ENCODE measurements at places on chromosomes 6 and 20. TPM values are rescaled to one million over a fixed set of nuclear protein-coding genes. Genes with fewer than 3 reads are reported as not detected.

DNA sequence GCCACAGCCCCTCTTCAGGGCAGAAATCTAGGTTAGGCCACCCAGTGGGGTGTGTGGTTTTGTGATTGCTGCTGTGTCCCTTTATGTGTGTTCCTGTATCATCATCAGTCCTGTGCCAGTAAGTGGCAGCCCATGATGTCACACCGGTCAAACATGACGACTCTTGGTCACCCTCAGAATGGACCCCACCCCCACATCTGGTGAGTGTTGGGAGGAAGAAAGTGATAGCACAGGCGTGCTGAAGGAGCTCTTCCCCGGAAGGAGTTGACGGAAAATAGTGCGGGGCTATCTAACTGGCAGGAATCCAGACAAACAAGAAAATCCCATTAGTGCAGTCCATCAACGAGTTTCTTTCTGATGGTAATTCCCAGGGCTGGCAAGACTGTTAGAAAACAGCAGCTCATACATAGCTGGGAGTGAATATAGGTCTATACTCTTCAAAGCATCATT lies 33.4 kb upstream of the IL17A start:
- no peak for DNase-seq

DNA sequence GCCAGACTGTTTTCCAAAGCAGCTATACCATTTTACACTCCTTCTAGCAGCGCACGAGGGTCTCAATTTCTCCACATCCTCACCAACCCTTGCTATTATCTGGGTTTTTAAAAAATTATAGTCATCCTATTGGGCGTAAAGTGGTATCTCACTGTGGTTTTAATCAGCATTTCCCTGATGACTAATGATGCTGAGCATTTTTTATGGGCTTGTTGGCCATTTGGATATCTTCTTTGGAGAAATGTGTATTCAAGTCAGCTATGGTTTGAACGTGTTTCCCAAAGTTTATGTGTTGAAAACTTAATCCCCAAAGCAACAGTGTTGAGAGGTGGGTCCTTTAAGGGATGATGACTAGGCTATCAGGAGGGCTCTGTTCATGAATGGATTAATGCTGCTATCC lies 6.7 kb downstream of the MCUR1 start:
- no peak for DNase-seq

GRCh38 chr6:38566295-38567030 lies 73.3 kb downstream of the BTBD9 start:
- DNase-seq = no peak

GRCh38 chr6:13277231-13277630 lies 51.1 kb downstream of the TBC1D7 start:
- no peak for DNase-seq

DNA sequence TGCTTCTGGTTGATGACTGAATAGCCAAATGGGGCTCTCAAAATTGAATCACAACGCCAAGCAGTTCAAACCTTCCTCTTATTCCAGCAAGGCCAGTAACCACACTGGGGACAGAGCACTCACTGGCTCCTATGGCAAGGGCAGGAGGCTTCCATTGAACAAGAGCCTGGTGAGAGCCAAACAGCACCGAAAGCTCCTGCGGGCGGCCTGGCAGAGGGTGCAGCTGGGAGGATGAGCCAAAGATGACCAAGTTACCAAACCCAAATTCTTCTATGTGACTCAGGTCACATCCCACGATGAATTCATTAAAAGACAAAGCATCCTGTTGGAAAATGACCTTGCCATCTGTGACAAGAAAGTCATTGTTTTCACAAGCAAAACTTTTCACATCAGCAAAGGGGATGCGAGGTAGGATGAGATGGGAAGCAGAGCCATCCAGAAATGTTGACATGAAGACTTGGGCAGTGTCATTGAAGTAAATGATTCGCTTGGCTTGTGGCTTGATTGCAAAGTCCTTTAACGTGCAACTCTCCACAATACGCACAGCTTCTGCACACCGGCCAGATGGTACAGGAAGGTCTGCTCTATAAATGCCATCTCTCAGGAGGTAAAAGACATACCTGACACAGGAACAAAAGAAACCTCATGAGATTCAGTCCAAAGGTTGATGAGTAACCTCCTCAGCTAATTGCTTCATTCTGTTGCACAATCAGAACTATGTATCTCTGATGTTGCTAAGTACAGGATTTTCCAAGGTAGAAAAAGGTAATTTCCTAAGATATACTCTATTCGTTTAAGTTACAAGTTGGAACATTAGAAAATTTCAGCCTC lies 36.3 kb downstream of the ROS1 start:
- no peak for DNase-seq

- no peak for DNase-seq
These were observed 103.4 kb upstream of the STMND1 start for GRCh38 chr6:16998461-16998860.

DNA sequence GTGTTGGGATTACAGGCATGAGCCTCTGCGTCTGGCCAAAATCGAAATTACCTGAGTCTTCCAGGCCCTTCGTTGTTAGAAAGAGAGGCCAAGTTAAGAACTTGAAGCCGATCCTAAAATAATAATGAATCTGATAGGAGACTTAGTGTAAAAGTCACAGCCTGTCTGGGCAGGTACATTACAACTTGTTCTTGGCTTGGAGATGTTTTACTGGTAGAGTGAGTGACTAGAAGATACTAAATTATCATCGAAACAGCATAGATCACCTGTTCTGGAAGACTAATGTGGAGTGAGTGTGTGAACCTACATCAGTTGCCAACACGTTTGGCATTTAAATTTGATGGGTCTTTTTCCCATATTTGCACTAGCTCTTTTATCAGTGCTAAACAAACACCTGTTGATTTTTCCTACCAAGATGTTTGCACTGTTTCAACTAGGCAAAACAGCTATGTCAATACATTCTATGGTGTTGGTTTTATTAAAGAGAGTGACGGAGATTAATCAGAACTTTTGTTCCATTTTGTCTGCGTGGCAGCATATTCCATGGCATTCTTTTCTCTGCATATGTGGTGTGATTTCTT lies 4.6 kb upstream of the TMEM217 start:
- no peak for DNase-seq

DNA sequence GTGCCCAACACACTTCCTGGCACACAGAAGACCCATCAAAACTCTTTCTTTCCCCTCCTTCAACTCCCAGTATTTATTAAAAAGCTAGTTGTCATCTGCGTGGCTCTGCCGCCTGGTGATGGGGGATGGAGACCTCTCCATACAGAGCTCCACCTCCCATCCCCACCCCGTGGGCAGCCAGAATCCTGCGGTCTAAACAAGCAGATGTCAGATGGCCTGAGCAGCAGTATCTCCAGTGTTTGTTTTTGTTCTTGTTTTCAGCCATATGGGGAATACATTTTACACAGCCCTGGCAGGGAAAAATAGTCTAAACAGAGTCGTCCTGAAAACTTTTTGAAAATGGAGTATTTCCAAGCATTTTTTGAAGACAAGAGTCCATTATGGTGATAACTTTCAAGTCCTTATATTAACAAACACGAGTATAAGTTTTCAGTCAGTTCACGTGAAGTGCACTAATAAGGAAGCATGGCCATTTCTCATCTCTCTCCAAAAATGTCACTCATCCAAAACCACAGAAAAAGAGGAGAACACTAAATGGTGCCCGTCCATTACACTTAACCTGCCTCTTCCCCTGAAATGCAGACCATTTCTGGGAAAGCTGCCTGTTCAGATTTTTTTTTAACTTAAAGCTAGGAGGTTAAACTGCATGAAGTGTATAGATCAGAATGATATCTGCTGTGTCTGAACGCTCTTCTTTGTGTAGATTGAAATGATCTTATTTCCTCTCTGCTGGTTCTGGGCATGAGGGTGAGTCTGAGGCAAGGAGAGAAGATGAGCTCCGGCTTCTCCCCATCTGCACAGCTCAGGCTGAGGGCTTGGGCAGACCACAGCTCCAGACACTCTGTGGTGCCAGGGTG lies 91.0 kb downstream of the TCP11 start:
- DNase-seq = no peak

TP53TG5 gene
- total RNA-seq = not detected

IRF4 gene
- 7.7 TPM for total RNA-seq
